ENCODE measurements at places on chromosomes 4 and X.

DNA sequence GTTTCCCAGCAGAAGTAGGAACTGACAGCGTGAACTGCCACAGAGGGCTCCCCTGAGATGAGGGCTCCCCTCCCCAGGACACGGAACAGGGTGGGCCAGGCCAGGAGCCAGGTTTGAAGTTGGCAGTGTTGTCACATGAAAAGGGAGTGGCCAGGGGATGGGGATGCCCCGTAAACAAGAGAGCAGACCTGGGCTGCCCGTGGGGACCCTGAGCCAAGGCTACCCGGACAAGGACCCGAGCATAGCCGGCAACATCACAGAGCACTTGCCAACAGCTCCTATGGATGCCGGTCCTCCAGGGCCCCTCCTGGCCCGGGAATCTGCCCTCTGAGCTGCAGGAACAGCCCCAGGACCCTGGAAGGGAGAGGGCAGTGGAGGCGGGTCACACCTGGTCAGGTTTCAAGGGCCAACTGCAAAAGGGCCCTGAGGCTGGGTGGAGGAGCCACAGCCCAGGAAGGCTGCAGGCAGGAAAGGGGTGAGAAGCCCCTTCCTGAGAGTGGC lies 102.1 kb downstream of the CPZ start:
- DNase-seq, result no peak

DNA sequence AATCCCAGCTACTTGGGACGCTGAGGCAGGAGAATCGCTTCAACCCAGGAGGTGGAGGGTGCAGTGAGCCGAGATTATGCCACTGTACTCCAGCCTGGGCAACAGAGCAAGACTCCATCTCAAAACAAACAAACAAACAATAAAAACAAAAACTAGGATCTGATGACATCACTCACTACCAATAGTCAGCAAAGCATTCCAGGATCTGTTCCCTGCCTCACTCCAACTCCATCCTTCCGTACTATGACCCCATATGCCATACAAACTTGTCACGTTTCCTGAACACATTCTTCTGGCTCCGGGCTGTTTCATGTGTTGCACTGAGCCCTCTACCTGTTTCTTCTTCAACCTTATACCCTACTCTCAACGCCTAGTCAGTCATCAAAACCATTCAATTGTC lies 47.3 kb downstream of the RBM47 start:
- DNase-seq, result no peak

- no peak for DNase-seq
These were observed 9.3 kb upstream of the SYTL5 start for GRCh38 chrX:37997096-37997495.

DNA sequence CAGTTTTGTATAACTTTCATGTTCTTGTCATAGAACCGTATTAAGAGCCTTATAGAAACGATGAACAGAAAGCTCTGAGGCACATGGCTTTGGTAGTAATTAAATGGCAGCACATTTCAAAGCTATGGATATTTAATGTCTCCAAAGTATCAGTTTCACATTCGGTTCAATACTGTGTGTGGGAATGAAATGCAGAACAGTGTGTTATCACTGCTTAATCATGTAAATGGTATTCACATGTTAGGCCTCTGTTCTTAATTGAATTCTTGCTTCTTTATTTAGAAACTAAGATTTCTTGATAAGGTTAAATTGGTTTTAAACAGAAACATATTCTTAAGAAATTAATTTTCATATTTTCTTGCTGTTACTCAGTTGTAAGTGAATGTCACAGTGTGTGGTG lies 701.0 kb upstream of the PITX2 start:
- no peak for DNase-seq

- no peak for DNase-seq
These were observed 21.6 kb downstream of the PNMA6E start for GRCh38 chrX:153379508-153379907.

DNA sequence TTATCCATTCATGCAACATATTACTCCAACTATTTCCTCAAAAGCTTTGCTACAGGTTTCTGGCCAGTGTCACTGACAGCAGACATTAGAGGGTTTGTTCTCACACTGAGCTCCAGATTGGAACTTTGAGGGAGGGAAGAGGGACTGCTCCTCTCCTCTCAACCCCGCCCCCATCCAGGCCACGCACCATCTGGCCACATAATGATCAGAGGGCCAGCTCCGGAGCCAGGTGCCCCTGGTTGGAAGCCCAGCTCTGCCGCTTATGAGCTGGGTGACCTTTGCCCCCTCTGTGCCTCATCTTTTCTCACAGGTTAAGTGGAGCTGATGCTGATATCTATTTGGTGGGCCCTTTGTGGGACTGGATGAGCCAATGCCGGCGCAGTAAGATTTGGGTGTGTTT lies 55.8 kb downstream of the C4orf50 start:
- no peak for DNase-seq

DNA sequence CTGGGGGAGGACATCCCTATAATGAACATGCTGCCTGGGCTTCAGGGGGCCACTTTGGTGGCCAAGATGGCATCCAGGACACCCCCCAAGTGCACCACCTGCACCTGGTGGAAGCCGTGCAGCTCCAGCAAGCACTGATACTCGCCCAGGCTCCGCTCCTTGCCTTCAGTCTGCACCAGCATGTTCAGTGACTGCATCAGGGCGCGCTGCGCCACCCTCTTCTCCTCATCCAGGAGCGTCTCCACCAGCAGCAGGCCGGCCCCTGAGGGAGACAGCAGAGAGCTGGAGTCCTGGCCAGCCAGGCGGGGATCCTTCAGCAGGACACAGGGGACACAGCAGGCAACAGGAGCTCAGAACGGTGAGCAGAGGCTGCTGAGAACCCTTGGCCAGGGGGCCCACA lies 11.3 kb upstream of the SLC25A6 start:
- DNase-seq, result no peak

- DNase-seq, result no peak
These were observed 22.7 kb upstream of the ACSL1 start for GRCh38 chr4:184848510-184848909.

GRCh38 chr4:31947101-31947500 lies 1226.9 kb downstream of the PCDH7 start:
- no peak for DNase-seq

DNA sequence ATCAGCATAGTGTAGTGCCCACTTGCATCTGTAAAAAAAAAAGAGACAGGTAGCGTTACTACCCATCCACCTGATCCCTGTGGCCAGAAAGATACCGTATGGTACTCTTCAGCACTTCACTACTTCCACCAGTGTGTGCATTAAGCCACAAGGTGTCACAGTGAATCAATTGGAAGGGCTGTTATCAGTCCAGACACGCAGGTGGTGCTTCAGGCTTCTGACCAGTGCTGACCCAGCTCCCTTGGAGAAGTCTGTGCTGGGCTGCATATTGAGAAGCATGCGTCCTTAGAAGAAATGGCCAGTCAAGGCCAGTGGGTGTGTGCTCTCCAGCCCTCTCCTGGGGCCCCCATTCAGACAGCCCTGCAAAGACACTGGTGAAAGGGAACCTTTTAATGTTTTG lies 10.6 kb downstream of the LDB2 start:
- no peak for DNase-seq

GRCh38 chr4:11250510-11250909 lies 178.2 kb downstream of the HS3ST1 start:
- DNase-seq, result no peak

DNA sequence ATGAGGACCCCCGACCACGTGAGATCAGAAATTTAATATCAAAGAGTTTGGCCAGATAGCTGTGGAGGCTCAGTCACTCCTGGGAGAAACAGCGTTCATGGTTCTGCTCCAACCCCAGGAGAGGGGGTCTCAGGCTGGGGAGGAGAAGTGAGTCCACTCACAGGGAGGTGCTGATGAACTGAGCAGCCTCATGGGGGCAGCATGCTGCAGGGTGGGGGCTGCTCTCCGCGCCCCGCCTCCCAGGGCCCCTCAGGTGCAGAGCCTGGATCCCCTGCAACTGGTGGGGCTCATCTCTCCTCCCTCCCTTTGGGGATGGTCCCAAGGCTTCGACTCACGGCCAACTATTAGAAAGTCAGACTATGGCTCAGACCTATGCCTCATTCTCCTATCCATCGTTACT lies 26.6 kb upstream of the C4orf50 start:
- no peak for DNase-seq

GRCh38 chr4:134200811-134201215 lies 776 bp downstream of the PABPC4L start:
- DNase-seq, result no peak

DNA sequence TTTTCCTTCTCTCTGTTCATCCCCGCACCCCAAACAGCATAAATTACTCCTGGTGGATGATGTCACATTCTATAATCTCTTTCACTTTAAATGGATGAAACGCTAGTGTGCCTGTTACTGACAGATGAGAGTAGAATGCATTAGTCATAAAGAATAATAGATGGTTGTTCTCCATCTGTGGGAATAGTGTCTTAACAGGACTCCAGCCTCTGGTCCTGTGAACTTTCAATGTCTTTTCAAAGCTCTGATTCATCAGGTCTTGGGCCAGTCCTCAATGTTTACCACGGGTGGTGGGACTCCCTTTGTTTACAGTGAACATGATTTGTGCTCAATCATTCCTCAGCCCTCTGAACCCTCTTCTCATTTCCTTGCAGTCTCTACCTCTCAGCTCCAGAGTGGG lies 182.6 kb downstream of the GABRB1 start:
- DNase-seq, result no peak

DNA sequence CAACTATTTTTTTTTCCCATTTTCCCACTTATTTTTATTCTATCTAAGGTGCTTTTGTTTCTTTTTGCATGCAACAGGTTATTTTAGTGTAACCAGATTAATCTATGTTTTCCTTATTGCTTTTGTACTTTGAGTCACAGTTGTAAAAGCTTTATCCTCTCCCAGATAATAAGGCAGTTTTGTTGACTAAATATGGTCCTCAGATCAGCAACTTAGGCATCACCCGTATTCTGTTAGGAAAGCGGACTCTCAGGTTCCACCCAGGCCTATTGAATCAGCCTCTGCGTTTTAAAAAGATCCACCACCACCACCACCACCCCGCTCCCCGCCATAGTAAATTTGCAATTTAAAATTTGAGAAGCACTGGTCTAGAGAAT lies 58.6 kb upstream of the USP9X start:
- no peak for DNase-seq

DNA sequence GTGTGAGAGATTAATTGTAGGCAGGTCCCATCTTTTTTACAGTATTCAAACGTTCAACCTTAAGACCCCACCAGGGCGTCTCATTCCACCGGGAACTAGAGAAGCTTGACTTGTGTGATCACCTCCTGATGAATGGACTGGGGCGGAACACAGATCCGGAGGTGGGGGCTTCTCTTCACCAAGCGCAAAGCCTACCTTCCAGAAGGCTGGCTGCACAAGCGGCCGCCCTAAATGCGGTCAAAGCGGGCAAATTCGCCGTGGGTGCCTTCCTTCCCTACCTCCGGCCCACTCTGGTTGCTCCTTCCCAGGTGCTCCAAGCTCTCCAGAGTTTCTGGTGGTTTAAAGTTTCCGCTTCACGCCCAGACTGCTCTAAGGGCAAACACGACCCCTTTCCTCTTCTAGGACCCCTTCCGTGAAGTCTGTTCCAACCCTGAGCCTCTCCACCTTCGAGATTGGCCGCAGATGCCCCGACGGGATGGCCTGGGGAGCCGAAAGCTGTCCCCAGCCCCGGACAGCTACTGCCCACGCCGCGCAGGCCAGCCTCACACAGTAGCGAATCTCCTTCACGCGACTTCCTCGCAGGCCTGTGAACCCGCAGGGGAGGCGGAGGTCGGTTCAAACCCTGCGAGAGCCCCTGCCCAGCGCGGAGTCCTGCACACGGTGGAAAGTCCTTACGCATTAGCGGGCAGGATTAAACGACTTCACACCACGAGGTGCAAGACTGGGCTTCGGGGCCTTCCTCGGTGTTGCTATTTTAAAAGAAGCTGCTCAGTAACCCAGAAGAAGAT lies 1.6 kb upstream of the WWC2 start:
- DNase-seq, result no peak
